ENCODE measurements at places on chromosomes 2 and 18.

DNA sequence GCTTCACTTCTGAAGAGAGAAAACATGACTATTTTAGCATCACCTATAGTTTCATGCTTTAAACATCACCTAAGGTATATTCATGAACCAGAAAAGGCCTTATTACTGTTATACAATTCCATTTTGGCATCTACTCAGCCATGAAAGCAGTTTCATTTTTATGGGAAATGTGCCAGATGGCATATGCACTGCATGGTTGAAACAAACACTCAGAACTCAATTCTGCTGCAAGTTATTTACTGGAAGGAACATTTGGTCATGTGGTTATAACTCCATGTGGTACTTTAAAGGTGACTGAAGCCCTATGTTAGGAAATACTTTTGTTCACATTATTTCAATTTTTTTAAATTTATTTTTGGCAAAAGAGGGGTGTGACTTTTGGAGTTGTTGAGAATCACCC is 287.5 kb upstream of the CRIM1 start:
- no peak for DNase-seq

DNA sequence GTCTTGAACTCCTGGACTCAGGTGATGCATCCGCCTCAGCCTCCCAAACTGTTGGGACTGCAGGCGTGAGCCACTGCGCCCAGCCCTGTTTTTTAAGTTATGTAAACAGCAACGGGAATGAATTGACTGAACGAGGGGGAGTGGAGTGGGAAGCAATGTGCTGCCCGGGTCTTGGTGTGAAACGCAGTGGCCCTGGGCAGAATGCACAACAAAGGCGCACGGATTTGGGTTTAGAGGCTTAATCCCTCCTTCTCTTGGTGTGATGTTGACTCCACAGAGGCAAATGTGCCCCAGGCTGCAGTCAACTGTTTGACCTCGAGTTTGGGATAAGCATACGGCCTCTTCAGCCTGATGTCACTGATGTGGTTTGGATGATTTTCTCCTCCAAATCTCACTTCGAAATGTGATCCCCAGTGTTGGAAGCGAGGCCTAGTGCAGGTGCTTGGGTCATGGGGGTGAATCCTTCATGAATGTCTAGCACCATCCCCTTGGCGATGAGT is 97.4 kb downstream of the AGAP1 start:
- DNase-seq = no peak

- DNase-seq = no peak
Observed at GRCh38 chr2:31398881-31399280, 15.7 kb downstream of the XDH start.

DNA sequence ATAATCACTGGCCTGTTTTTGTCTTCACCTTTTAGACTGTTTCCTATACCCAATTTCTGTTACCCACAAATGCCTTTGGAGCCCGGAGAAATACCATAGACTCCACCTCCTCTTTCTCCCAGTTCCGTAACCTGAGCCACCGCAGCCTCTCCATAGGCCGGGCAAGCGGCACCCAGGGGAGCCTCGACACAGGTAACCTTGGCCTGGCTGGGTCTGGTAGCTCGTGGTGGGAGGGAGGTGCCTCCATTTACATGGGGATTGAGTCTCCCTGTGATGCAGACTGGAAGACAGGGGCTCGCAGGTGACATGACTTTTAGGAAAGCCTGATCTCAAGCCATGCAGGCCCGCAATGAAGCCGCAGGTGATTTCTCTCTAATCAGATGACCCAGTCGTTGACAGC is 100.6 kb downstream of the CABLES1 start:
- no peak for DNase-seq

- no peak for DNase-seq
Observed at GRCh38 chr2:148903979-148904378, 29.0 kb downstream of the KIF5C start.

DNA sequence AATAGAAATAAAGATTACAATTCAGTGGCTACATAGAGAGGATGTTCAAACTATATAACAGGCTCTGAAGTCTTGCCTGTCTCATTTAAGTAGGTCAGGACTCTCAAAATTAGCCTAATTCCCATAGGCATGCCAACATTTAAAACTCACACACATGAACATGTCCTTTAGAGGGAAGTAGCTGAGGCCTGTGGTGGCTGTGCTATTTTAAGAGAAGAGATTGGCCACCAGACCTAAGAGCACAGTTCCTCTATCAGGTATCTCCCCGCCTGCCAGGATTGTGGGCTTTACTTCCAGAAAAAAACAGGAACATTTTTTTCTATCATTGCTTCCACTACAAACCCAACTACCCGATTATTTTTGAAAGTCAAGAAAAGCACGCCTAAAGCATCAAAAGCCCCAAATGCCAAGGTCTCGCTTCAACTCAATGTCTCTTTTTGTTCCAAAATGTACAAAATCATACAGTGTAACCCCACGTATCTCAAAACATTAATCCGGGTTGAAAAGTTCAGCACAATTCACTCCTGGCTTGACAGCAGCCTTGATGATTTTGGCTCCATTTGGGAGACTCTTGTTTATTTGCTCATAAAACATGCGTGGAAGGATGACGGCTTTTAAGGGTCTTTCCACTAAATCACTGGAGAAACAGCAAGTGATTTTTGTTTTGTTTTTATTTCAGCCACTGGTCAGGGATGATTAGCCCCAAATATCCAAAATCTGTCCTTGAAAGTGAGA is 15.3 kb downstream of the FHL2 start:
- no peak for DNase-seq

GRCh38 chr2:14960686-14961324 is 328.3 kb downstream of the LRATD1 start:
- no peak for DNase-seq

DNA sequence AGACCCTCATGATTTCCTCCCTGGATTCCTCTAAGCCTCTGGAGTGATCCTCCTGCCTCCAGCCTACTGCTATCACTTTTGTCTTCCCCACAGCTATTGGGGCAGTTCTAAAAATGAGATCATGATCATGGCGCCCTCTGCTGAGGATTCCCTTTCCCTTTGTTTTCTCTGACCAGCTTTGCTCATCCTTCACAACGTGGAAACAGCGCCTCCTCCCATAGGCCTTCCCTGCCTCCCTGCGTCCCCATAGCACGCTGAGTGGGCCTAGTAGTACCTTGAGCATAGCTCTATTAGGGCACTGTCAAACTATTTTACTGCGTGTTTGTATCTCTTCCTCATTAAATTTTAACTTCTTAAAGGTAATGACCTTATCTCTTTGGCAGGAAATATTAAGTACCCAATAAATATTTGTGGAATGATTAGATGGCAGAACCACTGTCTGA is 207.0 kb upstream of the FANCL start:
- DNase-seq = peak; percentile 72

- no peak for DNase-seq
Observed at GRCh38 chr2:64853894-64854293, 135.3 kb upstream of the SLC1A4 start.

DNA sequence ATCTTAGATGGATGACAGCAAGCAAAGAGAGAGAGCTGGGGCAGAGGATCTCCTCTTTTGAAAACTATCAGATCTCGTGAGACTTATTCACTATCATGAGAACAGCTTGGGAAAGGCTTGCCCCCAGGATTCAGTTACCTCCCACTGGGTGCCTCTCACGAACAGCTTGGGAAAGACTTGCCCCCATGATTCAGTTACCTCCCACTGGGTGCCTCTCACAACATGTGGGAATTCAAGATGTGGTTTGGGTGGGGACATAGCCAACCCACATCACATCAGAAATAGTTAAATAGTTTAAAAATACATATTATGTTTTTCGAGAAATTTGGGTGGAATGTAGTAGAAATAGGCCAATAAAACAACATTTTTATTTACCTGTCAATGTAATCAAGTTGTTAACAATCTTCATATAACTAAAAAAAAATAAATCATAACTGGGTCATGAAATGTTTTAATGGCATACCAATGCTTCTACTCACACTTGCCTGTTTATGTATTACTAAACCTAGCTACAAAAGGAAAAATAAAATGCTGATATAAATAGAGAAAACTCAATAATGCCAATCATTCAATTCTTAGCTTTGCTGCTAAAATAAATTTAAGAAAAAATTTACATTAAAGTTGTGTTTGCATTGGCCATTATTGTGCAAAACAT is 608.9 kb downstream of the SUCLG1 start:
- no peak for DNase-seq

DNA sequence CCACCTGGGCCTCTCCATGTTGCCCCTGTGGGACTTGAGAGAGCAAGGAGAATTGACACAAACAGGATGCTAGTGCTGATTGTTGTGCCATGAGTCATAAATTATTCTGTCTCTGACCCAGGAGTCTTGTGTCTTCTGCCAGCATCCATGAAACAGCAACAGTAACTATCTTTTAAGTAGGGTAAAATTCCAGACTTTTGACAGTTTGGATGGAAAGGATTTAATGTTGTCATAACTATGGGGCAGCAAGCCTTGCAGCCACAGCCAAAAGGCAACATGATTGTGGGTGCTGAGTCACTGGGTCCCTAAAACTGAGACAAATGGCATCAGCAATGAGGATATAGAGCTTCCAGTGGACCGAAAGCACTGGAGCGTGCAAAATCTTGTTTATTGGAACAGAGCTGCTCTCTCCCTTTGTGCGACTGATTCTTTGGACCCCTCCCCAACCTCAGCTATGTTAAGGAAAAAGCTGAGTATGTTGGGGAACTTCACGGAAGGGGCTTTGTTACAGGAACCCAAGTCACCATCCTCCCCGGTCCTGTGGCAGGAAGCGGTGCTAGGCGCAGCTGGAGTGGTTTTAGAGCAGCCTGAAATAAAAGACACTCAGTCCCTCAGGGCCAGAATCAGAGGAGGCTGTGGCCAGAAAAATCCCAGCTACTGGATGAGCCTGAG is 9.6 kb upstream of the ITPRIPL1 start:
- DNase-seq = no peak

- DNase-seq = no peak
Observed at GRCh38 chr2:147826278-147827087, 18.3 kb upstream of the ACVR2A start.

GRCh38 chr2:179898873-179899272 is 37.5 kb upstream of the ZNF385B start:
- peak; percentile 77 for DNase-seq

- no peak for DNase-seq
Observed at GRCh38 chr2:44942304-44943030, 965 bp downstream of the SIX3 start.

- no peak for DNase-seq
Observed at GRCh38 chr2:117936871-117937428, 76.9 kb downstream of the CCDC93 start.

DNA sequence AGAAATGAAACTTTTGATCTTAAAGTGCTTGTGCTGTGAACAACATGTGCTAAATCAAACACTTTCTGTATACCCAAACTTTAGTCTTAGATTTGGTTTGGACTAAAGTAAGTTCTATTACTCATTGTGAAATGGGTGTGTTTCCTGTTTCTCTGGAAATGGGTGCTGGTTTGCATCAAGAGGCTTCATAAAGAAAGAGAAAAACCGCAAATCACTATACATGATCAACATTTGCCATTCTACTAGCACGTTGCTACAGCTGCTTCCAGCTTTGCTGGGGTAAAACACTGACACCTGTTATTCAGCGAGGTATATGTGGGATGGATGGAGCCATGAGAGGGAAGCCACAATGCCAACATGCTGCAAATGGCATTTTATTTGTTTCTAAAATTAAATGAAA is 547.0 kb upstream of the ACVR2A start:
- DNase-seq = no peak

- no peak for DNase-seq
Observed at GRCh38 chr18:69943021-69943420, 4.7 kb downstream of the CD226 start.

DNA sequence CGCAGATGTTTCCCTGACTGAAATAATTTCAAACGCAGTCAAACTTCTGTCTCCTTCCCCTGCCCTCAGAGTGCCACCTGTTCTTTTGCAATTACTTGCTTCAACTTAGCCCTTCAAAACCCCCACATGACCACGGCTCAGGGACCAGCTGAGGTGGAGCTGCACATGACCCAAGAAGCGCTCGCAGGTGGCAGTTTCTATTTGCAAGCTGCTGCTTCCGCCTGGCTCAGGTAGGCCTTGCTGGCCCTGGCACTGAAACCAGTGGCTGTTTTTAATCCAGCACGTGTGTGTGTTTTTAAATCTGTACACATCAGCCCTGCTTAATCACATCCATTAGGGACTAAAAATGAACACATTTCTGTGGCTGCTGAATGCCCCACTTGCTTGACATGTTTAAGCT is 95.3 kb downstream of the CCDC93 start:
- no peak for DNase-seq

DNA sequence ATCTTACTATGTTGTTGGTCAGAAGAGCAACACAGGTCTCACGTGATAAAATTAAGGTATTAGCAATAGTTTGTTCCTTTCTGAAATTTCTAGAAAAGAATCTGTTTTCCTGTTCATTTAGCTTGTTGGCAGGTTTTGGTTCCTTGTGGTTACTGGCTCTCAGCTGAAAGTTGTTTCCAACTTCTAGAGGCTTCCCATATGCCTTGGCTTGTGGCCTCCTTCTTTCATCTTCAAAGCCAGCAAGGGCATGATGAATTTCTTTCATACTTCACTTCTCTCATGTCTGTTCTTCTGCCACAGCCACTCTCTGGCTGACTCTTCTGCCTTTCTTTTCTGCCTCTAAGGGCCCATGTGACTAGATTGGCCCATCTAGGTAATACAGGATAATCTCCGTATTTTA is 193.7 kb downstream of the TRIB2 start:
- no peak for DNase-seq

GRCh38 chr2:11590193-11590592 is 56.3 kb downstream of the GREB1 start:
- DNase-seq = no peak

DNA sequence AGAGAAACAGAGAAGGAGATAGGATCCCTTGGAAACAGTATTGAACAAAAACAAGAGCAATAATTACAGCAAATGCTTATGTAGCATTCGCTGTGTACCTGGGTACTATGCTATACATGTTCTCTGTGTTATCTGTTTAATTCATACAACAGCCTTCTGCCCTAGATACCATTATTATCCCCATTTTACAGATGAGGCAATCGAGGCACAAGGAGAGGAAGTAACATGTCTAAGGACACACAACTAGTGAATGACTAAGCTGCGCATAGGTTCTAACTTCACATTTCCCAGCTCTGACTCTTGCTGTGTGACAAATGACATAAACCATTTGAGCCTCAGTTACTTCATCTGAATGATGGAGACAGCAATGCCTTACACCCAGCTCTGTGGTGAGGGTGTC is 70.5 kb downstream of the VSNL1 start:
- no peak for DNase-seq

GRCh38 chr2:219078951-219079350 is 18.2 kb upstream of the IHH start:
- DNase-seq = no peak

DNA sequence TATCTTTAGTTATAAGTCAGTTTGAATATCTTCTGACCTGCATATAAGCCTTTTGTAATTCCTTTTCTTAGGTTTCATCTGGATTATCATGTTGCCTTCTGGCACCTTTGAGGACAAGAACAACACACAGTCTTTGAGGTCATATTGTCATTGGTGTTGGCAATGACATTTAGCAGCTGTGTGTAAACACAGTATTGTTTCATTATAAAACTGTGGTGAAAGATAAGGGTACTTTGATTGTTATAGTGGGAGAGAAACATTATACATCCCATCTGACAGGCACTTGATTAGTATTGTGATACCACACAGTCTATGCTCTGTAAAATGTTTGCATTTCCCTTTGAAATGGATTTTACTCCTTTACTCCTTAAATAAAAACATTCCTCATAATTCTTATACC is 313.5 kb downstream of the RPRM start:
- no peak for DNase-seq

- DNase-seq = no peak
Observed at GRCh38 chr2:21055879-21056790, 12.3 kb upstream of the APOB start.

GRCh38 chr2:118737684-118738083 is 109.8 kb downstream of the EN1 start:
- DNase-seq = no peak

GRCh38 chr2:188919824-188920223 is 54.3 kb upstream of the COL3A1 start:
- no peak for DNase-seq

Measured in H1 (cell line).